Mesendoderm (in vitro differentiated cells): ENCODE measurements at places on chromosomes 1 and 21.

DNA sequence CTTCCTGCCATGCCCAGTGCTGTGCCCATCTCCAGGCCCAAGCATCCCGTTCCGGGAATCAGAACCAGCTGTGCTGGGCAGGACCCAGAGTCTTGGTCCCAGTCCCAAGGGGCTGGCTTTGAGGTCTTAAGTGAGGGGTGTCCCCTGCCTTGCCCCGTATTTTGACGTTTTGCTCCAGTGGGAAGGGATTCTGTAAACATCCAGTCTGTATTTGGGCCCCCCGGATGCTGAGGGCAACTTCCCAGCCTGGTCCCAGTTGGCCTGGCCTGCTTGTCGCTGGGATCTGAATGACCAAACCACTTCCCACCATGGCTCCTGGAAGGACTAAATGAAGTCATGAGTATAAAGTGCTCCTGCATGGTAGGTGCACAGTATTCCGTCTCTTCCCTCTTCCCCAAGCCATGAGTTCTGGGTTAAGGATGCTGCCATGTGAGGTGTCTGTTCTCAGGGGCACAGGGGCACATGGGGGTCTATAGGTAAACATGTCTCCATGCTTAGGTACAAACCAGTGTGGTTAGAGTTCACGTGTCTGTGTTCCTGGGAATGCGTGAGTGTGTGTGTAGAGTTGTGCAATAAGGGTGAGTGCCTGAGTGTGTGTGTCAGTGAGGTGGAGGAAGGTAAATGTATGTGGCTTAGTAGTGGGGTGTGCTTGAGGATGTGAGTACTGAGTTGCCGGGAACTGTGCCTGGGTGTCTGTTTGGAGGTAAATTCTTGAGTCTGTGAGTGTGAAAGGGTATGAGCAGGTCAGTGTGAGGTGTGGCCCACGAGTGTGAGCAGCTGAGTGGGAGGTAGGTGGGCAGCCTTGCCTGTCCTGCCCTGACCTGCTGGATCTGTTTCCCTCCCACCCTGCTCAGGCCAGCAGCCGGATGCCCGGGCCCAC lies 1.5 kb downstream of the B4GALT2 start:
- DNase-seq = no peak

DNA sequence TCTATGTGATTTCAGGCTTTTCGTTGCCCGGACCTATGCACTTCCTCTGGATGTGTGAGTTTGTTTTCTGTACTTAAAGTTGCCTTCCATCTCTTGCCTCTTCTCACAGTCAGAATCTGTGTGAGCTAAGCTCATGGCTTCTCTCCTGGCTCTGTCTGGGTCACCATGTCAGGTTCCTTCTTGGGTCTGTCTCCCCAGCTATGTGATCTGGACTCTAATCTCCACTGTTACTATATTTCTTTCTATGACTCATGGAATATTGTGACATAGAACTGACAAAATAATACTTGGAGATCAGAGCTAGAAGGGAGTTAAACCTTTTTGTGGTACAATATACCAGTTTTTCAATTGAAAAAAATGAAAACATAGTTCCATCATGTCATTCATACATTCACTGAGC lies 172.7 kb upstream of the FGGY start:
- no peak for DNase-seq

- peak; percentile 44 for DNase-seq
Observed at GRCh38 chr1:39128959-39129358, 75.5 kb upstream of the MACF1 start.

DNA sequence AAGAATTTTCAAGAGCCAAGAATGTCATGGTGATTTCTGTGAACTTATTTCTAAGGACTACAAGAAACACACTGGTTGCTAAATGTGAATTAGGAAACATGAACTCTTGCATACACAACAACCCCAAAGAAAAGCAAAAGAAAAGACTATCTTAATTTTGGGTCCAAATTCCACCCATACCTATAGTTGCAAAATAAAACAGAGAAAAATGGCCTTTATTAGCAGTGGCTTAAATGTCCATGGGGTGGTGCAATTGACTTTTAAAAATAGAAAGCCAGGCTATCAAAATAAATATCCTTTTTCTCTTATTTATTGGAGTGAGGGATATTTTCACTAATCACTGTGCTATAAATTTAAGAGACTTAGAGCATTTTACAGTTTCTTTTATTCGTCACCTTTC lies 80.9 kb upstream of the DPYD start:
- DNase-seq = no peak

DNA sequence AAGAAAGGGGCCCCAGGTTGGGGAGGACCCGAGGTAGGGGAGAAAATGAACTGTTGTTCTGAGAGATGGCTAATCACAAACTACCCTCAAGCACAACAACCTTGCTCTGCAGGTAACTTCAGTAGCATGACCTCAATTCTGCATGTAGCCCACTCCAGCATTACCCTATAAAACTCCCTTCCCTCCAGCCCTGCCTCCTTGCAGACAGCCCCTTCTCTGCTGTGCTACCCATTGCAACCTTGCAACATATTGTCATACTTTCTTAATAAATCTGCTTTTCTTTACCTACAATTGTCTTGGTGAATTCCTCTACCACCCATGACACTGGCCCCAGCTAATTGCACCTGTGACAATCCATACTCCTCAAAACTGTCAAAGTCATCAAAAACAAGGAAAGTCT lies 428.9 kb downstream of the MATN1 start:
- DNase-seq = no peak

GRCh38 chr1:206954459-206955342 lies 8.4 kb upstream of the PIGR start:
- DNase-seq = no peak

GRCh38 chr1:182173808-182174512 lies 112.4 kb upstream of the ZNF648 start:
- peak; percentile 7 for DNase-seq

GRCh38 chr1:207486198-207486597 lies 9.8 kb upstream of the CR1 start:
- DNase-seq = no peak

DNA sequence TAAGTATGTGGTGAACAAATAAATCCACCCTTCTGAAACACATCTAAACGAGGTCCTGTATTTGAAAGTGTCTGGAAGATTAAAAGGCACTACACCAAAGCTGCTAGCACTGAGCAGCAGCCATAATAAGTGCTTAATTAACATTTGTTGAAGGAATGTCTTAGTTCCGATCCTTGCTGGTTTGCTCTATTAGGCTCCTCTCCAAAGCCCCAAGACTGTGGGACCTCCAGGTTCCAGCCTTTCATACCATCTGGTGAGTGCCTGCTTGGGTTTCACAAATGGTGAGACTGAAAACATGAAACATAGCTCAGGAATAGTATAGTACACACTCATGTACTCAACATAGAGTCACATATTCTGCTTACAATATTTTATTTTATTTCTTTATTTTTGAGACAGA lies 640 bp upstream of the CYP2J2 start:
- no peak for DNase-seq

DNA sequence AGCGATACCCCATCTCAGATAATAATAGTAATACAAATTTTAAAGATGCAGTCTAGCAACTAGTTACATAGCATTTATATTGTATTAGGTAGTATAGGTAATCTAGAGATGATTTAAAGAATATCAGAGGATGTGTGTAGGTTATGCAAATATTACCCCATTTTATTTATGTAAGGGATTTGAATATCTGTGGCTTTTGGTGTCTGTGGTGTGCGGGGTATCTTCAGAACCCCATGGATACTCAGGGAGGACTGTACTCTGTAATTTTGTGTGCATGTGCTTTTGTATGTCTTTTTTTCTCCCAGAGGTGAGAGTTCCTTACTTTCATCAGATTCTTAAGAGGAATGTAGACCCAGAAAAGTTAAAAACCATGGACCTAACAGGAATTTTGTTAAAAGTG lies 12.8 kb downstream of the RNF2 start:
- no peak for DNase-seq

- no peak for DNase-seq
Observed at GRCh38 chr1:4292861-4293260, 361.5 kb upstream of the AJAP1 start.

GRCh38 chr1:41404308-41404761 lies 43.1 kb downstream of the FOXO6 start:
- DNase-seq = peak; percentile 86

- peak; percentile 96 for DNase-seq
Observed at GRCh38 chr1:218459878-218460711, 115.0 kb downstream of the TGFB2 start.

GRCh38 chr1:160056648-160057169 lies 13.3 kb downstream of the KCNJ10 start:
- DNase-seq = no peak

- DNase-seq = no peak
Observed at GRCh38 chr1:95041491-95042165, 31.1 kb downstream of the ALG14 start.

DNA sequence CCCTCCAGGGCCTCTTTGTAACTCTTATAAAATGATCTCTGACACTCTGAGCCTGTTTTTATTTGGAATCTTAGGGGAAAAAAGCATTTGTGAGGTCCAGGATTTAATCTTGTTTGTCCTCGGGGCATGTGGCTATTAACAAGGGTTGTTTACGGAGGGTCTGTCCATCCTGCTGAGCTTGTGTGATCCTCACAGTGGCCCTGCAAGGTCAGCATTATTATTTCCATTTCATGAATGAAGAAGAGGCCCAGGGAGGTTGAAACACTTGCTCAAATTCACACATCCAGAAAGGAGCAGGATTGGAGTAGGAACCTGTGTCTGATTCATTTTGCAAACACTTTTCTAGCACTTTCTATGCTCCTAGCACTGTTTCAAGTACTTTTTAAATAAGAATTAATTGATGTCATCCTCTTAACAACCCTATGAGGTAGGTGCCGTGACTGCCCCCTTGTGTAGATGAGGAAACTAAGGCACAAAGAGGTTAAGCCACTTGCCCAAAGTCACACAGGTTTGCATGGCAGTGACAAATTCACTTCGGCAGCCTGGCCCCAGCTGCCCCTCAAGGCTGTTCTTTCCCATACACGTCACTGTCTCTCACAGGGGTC lies 178.9 kb downstream of the MIS18A start:
- peak; percentile 62 for DNase-seq

DNA sequence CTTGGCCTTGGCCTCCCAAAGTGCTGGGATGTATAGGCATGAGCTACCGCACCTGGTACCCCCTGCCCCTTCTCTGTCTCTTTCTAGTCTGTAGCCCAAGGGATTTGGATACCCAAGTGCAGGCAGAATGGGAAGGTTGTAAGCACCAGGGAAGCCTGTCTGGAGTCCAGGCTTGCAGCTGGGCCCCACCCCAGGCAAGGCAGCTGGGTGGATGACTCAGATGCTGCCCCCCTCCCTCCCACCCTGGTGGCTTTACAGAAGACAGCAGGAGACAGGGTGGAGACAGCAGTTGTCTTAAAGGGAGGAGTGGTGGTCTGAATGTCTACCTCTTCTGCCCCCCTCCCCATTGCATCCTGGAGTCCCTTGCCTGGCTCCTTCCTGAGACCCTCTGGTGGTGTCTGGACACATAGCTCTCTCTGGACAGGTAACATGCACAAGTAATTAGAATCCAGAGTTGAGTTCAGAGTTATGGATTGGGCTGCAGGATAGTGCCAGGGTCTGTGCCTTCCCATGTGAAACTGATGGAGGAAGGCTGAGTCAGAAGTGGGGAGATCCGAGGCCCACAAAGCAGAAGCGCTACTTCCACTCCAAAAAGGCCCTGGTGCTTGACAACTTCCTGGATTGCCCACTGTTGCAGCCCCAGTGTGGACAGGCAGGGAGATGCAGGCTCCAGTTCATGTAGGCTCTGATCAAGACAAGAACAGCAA lies 5.1 kb downstream of the LMNA start:
- DNase-seq = peak; percentile 61

DNA sequence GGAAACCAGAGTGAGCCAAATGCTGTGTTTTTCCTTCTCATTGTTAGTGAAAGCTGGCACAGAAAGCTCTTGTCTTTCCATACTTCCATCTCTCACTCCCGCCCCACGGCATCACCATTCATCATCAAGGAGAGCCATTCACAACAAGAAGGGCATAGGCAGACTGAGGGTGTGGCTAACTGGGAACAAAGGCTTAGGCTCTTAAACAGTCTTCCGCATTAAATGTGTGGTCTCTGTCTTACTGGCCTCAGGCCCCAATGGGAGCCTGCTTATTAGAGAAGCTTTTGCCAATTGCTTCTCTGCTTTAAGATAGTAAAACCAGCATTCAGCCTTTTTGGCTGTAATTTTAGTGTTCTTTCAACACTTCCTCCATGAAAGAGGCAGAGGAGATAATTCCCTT lies 51.4 kb downstream of the TNFSF18 start:
- DNase-seq = no peak

DNA sequence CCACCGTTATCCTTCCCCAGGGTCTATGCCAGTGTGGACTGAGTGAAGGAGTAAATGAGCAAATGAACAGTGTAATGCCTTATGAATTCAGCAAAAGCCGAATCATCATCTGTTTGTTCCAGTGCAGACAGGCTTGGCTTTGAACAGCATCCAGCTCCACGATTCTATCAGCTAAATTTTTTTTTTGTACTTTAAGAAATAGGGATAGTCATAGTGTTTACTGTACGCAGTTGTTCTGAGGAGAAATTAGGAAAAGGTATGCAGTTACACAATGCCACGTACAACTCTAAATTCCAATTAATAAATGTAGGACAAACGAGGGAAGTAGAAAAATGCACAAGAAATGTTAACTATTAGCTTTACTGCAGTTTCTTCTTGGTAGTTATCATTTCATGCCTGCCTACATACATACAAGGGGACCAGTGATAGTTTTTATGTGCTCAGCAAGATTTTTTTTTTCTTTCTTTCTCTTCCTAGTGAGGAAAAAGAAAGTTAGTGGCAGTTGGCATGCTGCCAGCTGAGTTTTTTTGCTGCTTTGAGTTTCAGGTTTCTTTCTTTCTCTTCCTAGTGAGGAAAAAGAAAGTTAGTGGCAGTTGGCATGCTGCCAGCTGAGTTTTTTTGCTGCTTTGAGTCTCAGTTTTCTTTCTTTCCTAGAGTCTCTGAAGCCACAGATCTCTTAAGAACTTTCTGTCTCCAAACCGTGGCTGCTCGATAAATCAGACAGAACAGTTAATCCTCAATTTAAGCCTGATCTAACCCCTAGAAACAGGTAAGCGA lies at the start of gene IFI44L:
Gene IFI44L, plus strand, starts transcription at position 646 of the 777 bp plus-strand sequence. CDS start 7,468 bp downstream, outside the sequence.
- DNase-seq = no peak

DNA sequence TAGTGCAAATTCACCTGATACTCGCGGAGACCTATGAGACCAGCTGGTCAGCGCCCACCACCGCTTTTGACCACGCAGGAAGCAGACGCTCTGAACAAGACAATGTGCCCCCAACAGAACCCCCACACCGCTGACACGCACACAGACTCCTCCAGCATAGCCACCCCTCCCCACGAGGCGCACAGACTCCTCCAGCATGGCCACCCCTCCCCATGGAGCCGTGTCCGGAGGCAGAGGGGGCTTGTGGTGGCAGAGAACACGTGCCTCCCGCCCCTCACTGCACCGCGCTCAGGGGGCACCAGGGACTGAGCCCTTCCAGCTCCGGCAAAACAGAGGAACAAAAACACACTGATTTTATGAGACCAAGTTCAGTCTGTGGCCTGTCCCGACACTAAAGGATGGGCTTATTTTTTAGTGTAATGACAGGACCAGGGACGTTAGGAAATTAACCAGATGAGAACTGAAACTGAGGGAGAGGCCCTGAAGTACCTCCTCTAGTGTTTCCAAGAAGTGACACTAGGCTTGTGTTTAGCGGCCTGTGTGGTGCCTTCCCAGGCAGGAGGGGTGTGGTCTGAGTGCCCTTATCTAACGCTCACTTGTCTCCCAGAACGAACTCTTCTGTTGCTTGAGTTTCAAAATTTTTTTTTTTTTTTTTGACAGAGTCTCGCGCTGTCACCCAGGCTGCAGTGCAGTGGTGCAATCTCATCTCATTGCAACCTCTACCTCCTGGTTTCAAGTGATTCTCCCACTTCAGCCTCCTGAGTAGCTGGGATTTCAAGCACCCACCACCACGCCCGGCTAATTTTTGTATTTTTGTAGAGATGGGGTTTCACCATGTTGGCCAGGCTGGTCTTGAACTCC lies 10.0 kb upstream of the AGPAT3 start:
- DNase-seq = no peak
